Tibial nerve (tissue), 4 donors: ENCODE measurements at places on chromosomes 13 and 19.

DNA sequence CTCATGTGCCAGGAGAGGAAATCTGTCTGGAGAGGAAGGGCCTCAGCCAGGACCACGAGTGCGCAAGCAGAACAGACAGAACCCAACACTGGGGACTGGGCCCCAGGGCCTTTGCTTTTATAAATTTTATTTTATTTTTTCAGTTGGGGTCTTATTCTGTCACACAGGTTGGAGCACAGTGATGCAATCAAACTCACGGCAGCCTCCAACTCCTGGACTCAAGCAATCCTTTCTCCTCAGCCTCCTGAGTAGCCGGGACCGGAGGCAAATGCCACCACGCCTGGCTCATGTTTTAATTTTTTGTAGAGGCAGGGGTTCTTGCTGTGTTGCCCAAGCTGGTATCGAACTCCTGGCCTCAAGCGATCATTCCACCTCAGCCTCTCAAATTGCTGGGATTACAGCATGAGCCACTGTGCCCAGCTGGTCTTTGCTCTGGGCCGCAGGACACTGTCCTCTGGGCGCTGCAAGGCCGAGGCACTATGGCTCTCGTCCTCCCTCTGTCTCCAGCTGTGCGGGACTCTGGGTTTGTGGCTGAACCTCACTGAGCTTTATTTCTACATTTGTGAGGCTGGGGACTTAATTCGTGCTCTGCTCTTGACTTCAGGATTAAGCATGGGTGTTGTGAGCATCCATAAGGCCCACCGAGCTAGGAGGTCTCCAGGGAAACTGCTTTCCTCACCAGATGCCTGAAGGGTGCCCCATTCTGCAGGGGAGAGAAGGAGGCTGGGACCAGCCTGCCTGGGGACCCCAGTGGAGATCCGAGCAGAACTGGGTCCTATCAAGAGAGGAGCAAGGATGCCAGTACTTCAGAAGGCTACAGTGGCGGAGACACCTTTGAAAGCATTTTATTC, 144.2 kb upstream of the VSTM2B start:
- no peaks in the 10 kb centered on the region for H3K27me3 ChIP-seq
- no peaks in the 10 kb centered on the region for H3K36me3 ChIP-seq
- H3K27ac ChIP-seq: no peak overlapping the region
- no peak for DNase-seq
- H3K4me1 ChIP-seq: no peaks in the 10 kb centered on the region
- H3K4me3 ChIP-seq: no peak overlapping the region

DNA sequence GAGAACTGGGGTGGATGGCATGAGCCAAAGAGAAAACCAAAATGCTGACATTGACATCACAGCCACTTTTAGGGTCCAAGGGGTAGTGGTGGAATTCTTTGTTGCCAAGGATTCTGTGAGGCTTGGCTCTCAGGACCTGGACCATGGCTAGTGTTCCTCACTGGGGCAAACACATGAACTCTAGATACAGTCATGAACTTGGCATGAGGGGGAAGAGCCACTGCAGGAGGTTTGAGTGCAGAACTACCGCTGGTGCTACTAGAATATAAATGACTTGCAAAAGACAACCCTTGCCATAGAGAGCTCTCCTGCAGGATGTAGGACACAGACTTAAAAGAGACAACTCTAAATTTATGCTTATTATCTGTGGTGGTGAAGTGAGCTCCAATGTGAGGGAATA, 29.8 kb upstream of the FRY start:
- no peak for DNase-seq
- H3K36me3 ChIP-seq: no peaks in the 10 kb centered on the region
- H3K4me1 ChIP-seq: no peaks in the 10 kb centered on the region
- no peak overlapping the region for H3K4me3 ChIP-seq
- no peak overlapping the region for H3K27ac ChIP-seq

GRCh38 chr19:287381-287871, 3.8 kb downstream of the PLPP2 start:
- no peaks in the 10 kb centered on the region for H3K36me3 ChIP-seq
- no peak for DNase-seq
- H3K4me1 ChIP-seq: peaks cover 4% of the 10 kb centered on the region

DNA sequence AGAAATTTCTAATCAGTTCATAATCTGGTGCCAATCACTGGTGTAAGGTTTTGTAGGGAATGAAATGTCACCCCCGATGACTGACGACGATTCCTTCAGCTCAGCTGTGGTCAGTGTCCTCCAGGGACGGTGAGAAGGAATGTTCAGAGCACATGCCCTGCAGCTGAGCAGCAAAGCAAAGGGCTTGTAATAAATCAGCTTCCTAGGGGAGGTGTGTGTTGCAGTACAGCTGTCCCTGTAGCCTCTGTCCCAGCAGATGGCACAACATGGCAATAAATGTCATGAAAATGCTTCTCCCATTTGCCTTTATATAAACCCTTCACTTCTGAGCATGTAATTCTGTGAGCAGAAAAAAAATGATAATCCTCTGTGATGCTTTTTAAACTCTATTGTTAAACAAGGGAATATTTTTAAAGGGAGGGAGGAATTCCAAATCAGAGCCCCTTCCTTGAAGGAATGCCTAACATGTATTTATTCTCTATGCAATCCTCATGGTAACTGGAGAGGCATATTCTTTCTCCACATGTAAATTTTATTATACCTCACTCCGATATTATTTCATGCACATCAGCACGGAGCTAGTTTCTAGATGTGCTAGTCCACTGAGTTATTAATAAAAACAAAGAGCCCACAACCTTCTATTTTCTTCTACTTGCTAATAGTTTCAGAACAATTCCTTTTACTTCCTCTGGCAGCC, 102.5 kb downstream of the FAM216B start:
- no peak overlapping the region for H3K27ac ChIP-seq
- DNase-seq: no peak
- H3K27me3 ChIP-seq: no peaks in the 10 kb centered on the region
- H3K4me1 ChIP-seq: no peaks in the 10 kb centered on the region
- peaks cover 4% of the 10 kb centered on the region for H3K36me3 ChIP-seq

DNA sequence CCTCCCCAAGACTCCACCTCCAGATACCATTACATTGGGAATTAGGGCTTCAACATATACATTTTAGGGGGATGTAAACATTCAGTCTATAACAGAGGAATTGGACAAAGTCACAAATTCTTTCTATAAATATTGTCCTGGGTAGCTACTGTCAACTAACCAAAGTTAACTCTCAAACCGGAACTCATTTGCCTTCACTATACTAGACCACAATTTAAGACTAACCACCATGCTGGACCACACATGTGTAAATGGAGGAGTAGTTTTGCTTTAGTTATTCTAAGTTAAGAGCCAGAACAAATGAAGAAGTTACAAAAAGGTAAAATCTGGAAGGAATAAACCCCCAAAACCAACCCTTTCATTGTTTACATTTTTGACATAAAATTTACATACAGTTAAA, 222.8 kb downstream of the NDFIP2 start:
- H3K36me3 ChIP-seq: no peaks in the 10 kb centered on the region
- no peak overlapping the region for H3K27ac ChIP-seq
- no peak for DNase-seq
- H3K4me1 ChIP-seq: no peaks in the 10 kb centered on the region
- H3K4me3 ChIP-seq: no peak overlapping the region
- H3K27me3 ChIP-seq: no peaks in the 10 kb centered on the region

- H3K4me3 ChIP-seq: no peak overlapping the region
- H3K27ac ChIP-seq: no peak overlapping the region
- H3K36me3 ChIP-seq: no peaks in the 10 kb centered on the region
- H3K4me1 ChIP-seq: peaks cover 24% of the 10 kb centered on the region
- H3K27me3 ChIP-seq: no peaks in the 10 kb centered on the region
- no peak for DNase-seq
These were observed 277.8 kb downstream of the FOXO1 start for GRCh38 chr13:40388617-40389016.
